Cortex of kidney (tissue), 1 donor: ENCODE measurements at places on chromosomes 6 and 20.

- DNase-seq = no peak
Measured at GRCh38 chr6:37110500-37111461, 59.2 kb upstream of the PIM1 start.

DNA sequence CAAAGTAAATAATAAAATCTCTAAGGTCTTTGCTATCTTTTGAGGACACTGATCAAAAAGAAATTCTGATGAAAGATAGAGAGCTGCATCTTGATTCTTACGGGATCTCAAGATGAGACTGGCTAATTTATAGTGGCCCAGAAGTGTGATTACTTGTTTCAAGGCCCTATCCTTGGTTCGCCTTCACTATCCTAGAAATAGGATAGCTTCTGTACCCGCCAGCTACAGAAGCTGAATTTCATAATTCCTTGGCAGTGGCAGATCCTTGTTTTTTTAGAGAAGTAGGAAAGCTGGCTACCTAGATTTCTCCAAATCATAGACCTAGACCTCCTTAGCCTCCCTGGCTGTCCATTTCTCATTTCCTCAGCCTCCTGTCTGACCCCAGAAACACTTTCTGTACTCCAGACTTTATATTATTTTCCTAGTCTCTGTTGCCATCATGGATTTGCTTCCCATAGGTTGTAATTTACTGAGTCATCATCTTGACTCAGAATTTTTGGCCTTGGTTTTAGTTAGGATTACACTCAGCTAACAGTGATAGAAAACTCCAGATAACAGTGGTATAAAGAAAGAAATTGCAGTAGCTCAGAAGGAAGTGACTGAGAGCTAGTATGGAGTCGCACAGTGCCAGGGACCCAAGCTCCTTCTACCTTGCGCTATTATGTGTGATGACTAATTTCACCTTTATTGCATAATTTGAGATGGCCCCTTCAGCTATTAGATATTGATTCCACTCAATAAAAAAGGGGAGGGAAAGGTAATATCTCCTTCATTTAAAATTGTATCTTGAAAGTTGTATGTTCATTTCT lies 27.7 kb downstream of the PHF3 start:
- DNase-seq = no peak

GRCh38 chr20:33851842-33852466 lies 40.8 kb downstream of the CHMP4B start:
- no peak for DNase-seq

DNA sequence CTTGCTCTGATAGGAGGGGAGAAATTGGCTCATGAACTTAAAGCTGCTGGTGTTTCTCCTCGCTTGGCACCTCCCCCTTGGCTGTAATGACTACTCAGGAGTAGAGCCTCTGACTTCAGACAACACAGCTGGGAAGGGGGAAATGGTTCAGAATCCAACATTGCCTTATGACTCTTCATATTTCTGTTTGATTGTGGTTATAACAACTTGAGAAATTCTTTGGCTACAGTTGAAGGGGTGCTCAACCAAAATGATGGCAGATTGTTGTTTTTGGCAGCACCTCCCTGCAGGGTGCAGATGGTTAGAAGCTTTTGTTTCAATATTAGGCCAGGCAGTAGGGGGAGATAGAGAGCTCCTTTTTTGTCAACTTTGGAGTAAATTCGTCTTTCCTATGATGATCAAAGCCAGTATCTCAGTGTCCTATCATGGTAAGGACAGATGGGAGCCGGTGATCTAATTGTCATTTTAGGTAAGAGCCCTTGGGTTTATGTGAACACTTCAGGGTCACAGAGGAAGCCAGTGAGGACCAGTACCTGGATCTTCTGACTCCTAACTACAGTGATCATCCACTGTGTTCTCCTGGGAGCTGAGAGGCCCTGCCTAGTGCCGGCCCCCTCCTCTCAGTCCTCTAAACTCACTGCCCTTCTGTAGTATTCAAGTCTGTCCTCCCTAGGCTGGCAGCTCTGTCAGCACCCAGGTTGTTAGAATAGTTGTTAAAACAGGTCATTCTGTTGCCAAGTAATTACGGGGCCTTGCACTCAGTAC lies 39.9 kb downstream of the RPRD1B start:
- no peak for DNase-seq
